Activated T-cell treated with anti-CD3 and anti-CD28 coated beads, Interleukin-2, amount 50 U/mL, for 1 hour (primary cell): ENCODE measurements at places on chromosomes 16 and 17.
A peak's percentile ranks its signal among the peaks of the same experiment; 100 is the strongest.

DNA sequence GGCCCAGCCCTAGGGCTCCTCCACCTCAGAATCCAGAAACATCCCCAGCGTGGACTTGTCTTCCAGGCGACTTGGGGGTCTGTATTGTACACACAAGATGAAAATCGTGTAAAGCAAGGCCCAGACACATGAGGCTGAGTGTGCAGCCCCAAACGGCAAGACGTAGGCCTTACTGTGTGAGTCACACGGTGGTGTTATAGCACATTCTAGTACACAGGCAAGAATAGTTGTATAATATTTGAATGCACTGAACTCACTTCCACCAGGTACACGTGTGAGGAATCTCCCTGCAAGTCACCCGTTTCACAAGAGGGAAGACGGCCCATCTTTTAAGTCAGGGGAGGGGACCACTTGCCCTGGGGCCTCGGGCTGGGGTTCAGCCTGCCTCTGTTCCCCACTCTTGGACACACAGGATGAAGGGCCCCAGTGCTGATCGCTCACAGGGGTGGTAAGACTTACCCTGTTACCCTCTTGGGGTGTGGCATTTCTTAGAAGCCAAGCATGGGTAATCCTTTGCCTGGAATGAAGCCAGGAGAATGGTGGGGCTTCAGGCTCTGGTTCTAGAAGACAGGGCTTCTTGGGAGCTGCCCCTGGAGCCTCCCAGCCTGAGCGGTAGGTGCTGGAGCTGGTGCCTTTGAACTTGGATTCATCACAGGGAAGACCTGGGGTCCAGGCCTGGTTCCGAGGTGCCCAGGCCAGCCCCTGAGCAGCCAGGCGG lies 71.3 kb downstream of the SREBF1 start:
- DNase-seq = no peak

DNA sequence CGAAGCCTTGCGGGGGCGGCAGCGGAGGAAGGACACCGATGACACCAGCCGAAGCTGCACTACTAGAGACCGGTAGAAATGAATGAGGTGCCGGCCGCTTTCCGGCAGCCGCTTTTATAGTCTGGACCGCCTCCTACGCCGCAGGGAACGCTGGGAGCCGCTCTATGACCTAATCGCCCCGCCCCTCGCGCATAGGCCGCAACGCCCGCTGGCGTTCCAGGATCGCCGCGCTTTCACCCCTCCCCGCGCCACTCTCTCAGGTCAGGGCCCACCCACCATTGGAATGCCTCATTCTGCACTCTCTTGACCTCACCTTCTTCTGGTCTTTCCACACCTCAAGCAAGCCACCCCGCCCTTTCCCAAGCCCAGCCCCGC lies at the start of gene DDX5:
Gene DDX5, minus strand, starts transcription at position 89 of the 375 bp plus-strand sequence. CDS start 170 bp downstream, outside the sequence.
- peak; percentile 97 for DNase-seq

- DNase-seq = no peak
These were observed 40.9 kb upstream of the RBFOX3 start for GRCh38 chr17:79651761-79652160.

- DNase-seq = no peak
These were observed 43.4 kb downstream of the IRX6 start for GRCh38 chr16:55367301-55367811.

DNA sequence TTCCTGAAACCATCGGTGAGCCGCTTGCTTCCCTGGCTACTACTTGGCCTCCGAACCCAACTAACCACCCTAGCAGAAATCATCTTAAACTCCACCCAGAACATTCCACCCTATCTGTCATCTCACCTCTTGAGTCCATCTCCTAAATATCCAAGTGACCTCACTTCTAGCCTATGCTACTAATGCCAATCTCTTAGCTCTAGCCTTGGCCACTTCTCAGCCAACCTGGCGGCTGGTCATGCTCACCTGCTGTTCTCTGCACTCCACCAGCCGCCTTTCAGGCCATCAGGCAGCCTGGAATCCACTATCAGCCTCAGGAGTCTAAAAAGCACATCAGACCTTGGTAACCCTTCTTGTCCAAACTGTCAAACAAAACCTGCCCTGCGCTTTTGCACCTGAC lies 11.9 kb upstream of the CYTH1 start:
- no peak for DNase-seq

- DNase-seq = no peak
These were observed 209.9 kb downstream of the ZFHX3 start for GRCh38 chr16:72837846-72838585.

DNA sequence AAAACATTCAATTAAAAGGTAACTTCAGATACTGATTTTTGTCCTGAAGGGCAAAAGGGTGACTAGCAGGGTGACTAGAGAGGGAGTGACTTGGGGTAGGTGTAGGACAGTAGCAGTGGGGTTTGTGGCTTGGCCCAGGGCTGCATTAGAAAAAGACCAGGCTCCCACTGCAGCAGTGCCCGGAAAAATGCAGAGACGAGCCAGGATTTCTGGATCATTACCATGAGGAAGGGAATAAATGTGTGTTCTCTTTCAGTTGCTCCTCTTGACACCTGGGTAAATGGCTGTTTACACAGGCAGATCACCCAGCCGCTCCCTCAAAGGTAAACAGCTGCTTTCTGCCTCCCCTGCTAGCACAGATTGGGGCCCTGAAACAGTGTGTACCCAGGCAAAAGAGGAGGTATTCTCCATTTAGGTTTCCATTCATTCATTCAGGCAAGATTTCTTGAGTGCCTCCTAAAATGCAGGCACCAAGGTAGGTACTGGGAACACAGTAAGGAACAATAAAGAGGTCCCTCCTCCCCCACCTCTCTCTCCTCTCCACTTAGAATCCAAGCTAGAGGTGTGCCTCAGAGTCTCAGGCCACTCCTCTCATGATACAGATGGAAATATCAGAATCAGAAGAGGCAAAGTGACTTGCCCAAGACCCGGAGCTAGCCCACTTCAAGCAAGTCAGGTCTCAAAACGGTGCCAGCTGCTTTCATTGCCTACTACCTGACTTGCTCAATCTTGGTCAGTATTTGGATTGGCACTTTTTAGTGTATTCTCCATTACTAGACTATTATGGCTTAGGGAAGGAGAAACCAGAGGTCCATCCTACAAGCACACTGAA lies 15.2 kb upstream of the TOX3 start:
- DNase-seq = no peak

DNA sequence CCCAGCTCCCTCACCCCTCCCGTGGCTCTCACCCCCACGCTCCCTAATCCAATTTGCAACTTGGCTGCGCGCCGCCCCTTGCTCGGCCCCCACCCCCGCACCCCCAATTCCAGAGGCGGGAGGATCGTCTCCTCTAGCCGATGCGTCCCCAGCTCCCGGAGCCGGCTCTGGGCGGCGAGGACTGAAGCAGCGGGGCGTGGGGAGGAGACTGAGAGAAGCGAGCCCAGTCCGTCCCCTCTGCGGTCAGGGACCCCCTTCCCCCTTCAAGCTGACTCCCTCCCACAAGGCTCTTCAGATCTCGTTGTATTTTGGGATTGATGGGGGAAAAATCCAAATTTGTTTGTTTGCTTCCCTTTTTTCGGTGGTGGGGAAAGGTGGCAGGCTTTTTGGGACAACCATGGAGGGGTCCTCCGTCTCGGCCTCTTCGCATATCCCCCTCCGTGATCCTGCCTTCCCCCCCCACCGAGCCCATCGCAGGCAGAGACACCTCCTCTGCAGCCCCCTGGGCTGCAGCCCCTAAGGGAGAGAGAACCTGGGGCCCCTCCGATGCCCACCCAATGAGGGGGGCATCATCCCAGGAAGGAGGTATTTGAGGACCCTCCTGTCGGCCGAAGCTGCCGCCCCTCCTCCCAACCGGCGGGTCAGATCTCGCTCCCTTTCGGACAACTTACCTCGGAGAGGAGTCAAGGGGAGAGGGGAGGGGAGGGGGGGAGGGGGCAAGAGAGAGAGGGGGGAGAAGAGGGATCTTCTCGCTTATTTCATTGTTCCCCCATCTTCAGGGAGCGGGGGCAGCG lies 466 bp downstream of the NEUROD2 start:
- DNase-seq = no peak

DNA sequence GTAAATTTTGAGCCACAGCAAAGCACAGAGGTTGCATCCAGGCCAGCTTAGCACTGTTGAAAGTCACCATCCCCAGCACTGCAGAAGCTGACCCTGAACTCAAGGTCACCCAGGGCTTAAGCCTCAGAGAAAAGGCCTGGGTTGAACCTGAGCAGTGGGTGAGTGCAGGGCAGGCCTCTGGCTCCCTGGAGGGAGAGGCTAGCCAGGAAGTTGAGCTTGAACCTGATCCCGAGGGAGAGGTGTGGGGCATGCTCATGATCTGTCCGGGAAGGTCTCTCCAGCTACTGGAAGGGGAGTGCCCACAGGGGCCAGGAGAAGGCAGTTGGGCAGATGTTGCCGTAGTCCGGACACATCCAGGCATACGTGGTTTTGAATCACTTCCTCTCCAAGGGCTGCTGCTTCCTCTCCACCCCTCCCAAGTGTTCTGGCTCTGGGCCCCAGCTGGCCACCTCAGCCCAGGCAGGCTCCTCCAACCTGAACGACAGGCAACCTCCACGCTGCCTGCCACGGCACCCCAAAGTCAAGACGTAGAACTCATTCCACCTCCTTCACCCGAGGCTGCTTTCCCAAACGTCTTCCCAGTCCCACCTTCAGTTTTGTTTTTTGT lies 18.4 kb downstream of the CARHSP1 start:
- peak; percentile 16 for DNase-seq

GRCh38 chr17:81666092-81666341 lies 388 bp downstream of the OXLD1 start:
- no peak for DNase-seq

GRCh38 chr16:4328046-4328781 lies 12.3 kb downstream of the GLIS2 start:
- DNase-seq = peak; percentile 67

DNA sequence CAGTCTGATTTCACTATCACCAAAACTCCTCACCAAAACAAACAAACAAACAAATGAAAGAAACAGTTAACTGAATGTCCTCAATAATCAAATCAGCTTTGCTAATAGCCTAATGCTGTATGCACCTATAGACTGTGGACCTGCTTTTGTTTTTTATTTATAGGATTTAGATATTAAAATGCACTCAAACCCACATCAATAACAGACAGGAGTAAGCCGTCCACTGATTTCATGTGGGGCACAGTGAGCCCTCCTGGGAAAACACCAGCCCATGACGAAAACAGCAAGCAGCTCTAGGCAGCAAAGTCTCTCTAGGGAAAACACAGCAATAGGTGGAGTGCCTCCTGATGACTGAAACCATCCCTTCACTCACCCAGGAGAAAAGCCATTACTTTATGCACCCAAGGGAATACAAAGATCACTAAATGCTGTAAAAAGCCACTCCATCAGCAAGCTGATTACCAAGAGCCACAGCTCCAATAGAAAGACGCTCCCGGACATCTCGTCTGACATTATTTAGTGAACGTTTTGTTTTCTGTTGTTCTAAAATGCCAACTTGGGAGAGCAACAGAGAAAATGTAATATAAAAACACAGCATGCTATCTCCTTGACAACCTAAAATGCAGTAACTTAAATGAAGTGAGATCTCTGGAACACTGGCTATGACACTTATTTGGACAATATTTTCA lies 47.8 kb downstream of the ANKFY1 start:
- DNase-seq = no peak

- no peak for DNase-seq
These were observed 13.1 kb upstream of the ABCC3 start for GRCh38 chr17:50621574-50622031.
